CD4-positive, alpha-beta T cell treated with Interleukin-4 for 4 hours (primary cell): ENCODE measurements at places on chromosomes 11 and 22.

GRCh38 chr11:1784761-1785650 is 21.3 kb upstream of the CTSD start:
- DNase-seq, result no peak

- DNase-seq, result no peak
Observed at GRCh38 chr22:21802673-21803072, 64.8 kb downstream of the MAPK1 start.

GRCh38 chr22:20632518-20632917 is 125.1 kb downstream of the MED15 start:
- no peak for DNase-seq

DNA sequence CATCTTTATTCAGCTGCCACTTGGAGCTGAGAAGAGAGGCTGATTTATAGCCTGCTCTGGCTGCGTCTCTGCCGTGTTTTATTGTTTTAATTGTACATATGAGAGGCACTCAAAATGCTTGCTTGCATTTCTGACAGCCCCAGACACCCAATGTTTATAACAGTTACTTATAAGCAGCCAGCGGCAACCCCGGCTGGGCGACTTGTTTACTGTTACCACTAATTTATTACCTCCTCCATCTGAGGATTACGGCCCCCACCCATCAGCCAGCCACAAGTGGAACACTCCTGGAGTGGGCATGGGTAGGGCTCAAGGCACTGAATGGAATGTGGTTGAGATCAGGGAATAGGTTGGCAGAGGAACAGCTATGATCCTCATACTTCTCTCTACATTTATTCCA is 61.2 kb downstream of the CLPB start:
- DNase-seq, result no peak

GRCh38 chr11:3866206-3866605 is 10.7 kb downstream of the STIM1 start:
- no peak for DNase-seq

DNA sequence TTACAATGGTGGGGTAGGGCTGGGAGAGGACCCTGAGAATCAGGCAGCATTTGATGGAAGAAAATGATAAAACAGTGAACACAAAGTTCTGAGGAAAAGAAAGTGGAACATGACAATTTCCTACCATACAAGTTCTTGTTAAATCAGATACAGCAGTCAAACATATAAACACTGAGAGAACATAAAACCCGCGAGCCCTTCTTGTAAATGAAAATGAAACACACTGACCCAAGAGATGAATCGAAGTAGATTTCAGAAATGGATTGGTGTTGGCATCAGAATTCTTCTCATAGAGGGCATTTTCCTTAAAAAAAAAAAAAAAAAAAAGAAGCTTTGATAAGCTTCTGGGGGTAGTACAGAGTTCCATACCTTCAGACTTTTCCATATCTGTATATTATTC is 134.7 kb upstream of the TMEM45B start:
- DNase-seq, result no peak

GRCh38 chr11:60788401-60789125 is 3.4 kb downstream of the MS4A10 start:
- no peak for DNase-seq

DNA sequence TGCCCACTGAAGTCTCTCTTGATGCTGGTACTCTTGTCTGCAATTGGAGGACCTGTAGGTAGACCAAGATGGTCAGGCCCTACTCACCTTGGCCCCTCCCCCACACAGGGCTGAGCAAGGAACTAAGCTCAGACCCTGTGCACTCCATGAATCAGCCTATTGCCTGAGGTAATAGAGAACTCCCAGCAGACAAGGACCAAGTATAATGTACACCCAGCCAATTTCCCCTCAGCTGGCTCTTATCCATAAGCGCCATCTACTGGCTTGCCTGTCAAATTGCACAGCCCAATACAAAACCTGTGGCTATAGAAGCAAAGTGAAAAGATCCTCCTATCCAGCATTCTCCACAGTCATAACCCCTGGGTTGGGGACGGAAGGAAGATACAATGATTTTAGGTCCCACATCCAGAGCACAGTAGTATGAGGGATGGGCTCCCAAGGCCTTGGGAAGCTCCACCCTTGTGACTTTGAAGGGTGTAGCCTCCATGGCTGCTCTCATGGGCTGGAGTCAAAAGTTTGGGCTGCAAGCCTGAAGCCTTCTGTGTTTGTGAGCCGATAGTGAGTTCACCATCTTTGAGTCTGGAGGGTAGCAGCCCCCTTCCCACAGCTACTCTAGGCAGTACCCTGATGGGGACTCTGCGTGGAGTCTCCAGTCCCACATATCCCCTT is 56.0 kb downstream of the GLYATL2 start:
- peak; percentile 50 for DNase-seq

- no peak for DNase-seq
Observed at GRCh38 chr22:49062155-49062801, 765.4 kb downstream of the BRD1 start.

DNA sequence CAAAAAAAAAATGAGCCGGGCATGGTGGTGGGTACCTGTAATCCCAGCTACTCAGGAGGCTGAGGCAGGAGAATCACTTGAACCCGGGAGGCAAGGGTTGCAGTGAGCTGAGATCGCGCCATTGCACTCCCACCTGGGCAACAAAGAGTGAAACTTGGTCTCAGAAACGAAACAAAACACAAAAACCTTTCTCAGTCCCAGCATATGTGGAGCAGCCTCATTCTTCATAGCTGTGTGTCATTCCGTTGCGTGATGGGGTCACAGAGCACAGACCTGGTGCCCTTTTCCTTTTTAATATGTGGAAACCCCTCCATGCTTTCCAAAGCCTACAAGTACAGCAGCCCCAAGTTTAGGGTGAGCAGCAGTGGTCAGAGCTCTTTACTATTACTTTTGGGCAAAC is 13.7 kb downstream of the PEX26 start:
- no peak for DNase-seq

DNA sequence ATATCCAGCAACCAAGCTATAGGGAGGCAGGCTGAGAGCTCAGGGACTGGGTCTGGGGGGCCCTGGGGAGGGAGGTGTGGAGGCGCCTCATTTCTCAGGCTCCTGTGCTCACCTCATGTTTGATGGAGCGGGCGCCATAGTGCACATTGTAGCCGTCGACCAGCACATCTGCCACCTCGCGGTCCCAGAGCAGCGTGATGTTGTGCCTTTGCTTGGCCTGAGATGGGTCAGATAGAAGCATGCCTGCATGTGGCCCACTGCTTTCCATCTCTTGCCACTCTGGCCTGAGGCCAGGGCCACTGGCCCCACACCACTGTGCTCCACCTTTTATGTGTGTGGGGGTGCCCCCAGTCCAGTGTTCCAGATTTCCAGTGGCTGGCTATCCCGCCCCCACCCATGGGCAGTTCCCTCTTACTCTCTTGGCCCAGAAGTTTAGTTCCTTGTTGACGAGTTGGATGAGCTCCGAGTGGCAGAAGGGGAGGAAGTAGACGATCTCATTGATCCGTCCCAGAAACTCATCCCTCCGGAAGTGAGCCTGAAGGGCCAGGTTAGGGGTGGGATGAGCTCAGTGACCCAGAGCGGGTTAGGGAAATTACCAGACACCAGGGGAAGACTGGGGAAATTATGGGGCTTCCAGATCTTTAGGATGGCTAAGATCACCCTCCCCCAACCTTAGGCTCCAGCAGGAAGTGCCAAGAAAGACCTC is 50.1 kb upstream of the PHOX2A start:
- no peak for DNase-seq

GRCh38 chr11:11373934-11374333 is 20.9 kb upstream of the CSNK2A3 start:
- no peak for DNase-seq

GRCh38 chr11:2298795-2299761 is 2.6 kb downstream of the C11orf21 start:
- no peak for DNase-seq

GRCh38 chr22:25536589-25536988 is 27.9 kb upstream of the GRK3 start:
- DNase-seq, result no peak

GRCh38 chr11:84922836-84923235 is 704.3 kb downstream of the DLG2 start:
- DNase-seq, result no peak

- no peak for DNase-seq
Observed at GRCh38 chr11:105046898-105047579, 1.9 kb upstream of the CARD16 start.

DNA sequence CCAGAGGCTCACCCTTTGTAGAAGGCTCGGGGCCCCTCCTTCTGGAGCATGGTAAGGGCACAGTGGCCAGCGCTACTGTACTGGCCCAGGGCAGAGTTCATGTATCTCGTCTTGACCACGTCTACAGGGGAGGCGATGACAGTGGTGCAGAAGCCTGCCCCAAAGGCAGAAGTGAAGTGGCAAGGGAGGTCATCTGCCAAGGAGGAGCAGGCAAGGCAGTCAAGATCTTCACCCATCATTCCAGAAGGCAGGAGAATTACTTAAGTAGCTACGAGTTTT is 7.2 kb downstream of the UCP2 start:
- no peak for DNase-seq

DNA sequence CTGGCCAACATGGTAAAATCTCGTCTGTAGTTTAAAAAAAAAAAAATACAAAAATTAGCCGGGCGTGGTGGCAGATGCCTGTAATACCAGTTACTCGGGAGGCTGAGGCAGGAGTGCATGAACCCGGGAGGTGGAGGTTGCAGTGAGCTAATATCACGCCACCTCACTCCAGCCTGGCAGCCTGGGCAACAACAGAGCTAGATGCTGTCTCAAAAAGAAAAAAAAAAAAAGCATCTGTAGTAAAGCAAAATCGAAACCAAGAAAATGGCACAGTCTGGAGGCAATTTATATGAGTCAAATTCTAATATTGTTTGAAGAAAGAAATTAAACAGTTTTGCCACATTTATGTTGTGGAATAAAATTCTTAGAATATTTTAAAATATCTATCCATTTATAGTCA is 365.0 kb upstream of the CHORDC1 start:
- no peak for DNase-seq

DNA sequence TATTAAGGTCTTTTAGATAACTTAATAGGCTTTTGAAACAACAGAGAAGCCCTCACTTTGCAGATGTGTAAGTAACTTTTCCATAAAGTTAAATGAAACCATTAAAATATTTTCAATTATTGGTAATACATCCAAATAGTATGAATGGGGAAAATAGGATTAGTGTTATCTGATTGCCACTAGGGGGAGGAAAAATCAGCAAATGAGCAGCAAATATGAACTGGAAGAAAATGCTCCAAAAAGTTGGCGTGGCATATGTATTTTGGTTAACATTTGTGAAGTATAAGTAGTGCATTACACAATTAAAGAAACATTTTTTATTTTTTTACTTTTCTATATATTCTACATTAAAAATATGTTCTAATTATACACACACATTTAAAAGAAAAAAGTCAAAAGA is 259.8 kb upstream of the ANO5 start:
- DNase-seq, result no peak

GRCh38 chr22:39598017-39598965 is 27.7 kb downstream of the CACNA1I start:
- DNase-seq, result peak; percentile 42

- peak; percentile 38 for DNase-seq
Observed at GRCh38 chr11:74030723-74031676, 22.1 kb upstream of the UCP3 start.

DNA sequence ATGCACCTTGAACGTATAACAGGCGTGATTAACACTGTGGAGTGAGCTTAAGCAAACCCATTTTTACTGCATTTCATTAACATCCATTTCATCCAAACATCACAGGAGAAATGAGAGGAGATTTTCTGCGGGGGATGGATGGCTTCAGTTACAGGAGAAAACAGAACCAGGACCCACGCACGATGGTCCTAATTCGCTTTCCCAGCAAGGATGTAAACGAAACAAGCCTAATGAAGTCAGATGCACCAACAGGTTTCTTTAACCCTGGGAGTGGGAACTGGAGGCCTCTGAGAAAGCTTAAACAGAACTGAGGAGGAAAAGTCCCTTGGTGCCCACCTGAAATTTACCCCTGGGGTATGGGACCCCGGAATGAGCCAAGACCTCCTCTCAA is 2.7 kb downstream of the CADM1 start:
- no peak for DNase-seq

DNA sequence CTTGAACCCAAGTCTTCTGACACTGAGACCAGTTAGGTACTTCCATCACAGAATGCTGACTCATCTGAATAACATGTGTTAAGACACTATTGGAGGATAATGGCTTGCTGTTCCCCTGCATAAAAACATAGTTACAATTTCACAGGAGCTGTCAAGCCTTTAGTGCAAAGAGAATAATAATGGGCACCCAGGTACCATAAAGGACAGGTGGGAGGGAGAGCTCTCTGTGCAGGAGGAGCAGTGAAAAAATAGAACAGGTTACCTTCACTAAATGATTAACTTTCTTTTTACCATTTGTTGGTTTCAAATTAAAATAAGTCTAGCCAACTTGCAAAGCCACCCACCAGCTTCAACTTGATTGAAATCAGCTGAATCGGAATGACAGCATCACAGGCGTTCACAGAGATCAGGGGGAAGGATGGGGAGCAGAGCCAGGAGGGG is 173.2 kb downstream of the DSCAML1 start:
- DNase-seq, result no peak

DNA sequence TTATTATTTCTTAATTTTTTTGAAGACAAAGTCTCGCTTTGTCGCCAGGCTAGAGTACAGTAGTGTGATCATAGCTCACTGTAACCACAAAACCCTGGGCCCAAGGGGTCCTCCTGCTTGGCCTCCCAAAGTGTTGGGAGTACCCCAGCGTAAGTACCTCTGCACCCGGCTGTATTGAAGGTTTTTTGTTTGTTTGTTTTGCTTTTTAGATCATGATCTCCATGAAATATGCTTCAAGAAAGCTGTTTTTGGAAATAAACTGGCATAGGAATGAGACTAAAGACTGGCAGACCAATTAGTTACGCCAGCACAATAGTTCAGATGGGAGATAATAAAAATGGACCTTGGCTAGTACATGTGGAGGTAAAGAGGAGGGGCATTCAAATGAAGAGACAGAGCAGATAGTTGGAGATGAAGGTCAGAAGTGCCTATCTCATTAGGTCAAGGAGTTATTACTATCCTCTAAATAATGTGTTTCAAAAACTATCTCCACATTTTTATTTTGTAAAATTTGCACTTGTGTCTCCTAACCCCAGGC is 4.1 kb upstream of the MRPL48 start:
- DNase-seq, result no peak

- DNase-seq, result no peak
Observed at GRCh38 chr11:114762408-114762807, 84.1 kb downstream of the NXPE2 start.

DNA sequence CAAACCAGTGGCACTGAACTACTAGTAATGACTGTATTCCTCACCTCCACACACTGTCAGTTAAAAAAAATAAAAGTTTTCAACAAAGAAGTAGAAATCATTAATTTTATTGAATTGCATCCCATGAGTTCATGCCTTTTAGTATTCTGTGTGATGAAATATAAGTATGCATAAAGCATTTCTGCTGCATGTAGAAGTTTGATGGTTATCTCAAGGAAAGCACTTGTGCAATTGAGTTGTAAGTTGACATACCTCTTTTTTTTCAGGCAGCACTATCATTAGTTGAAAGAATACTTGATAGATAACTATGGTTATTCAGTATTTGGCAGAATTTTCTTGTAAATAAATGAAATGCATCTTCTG is 104.4 kb downstream of the STIM1 start:
- DNase-seq, result no peak

GRCh38 chr11:74325649-74326645 is 14.5 kb upstream of the P4HA3 start:
- no peak for DNase-seq

- no peak for DNase-seq
Observed at GRCh38 chr11:83034673-83035014, 37.1 kb downstream of the RAB30 start.

GRCh38 chr11:36212564-36213392 is 76.4 kb downstream of the COMMD9 start:
- DNase-seq, result no peak

- no peak for DNase-seq
Observed at GRCh38 chr11:47714554-47715081, 551 bp downstream of the AGBL2 start.
